ENCODE measurements at places on chromosomes 4 and X.
A peak's percentile ranks its signal among the peaks of the same experiment; 100 is the strongest.

DNA sequence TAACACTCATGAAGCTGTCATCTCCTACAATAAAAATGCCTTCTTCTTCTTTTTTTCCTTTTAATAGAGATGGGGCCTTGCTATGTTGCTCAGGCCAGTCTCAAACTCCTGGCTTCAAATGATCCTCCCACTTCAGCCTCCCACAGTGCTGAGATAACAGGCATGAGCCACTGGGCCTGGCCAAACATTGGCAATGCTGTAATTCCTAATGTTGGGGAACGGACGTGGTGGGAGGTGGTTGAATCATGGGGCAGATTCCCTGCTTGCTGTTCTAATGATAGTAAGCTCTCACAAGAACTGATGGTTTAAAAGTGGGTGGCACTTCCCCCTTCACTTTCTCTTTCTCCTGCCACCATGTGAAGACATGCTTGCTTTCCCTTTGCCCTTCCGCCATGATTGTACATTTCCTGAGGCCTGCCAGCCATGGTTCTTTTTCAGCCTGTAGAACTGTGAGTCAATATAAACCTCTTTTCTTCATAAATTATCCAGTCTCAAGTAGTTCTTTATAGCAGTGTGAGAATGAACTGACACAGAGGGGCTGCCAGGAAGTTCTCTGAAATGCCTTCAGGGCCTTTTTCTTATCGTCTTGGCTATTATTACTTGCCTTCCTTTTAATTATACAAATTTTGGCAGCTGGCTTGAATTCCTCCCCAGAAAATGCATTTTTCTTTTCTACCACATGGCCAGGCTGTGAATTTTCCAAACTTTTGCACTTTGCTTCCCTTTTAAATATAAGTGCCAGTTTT is 93.0 kb downstream of the CENPC start:
- no peak for DNase-seq

DNA sequence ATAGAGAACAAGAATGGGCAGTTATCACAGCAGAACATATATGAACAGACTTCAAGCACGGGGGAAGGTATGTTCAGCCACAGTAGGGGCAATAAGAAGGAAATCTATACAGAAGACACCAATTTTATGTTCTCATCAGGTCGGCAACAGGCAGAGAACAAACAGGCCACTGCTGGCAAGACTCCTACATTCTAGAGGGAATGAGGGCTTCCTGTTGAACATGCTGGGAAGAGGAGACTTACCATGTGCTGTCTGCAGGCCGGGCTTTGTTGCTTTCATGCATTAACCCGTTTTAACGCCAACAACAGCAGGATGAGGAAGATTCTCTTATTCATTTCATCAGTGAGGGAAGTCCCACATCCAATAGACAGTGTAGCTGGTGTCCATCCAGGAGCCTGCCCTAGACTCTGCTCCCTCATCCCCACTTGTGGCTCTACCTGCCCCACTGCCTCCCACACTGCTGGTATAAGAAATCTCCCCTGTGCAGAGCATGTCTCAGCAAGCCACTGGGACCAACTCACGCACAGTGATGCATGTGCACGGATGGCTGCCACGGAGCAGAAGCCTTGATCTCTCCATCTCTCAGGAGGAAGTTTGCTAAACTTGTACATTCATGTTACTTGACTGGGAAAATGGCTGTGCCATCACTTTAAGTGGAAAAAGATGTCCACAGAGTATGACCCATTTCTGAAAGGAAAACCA is 84.5 kb downstream of the ACOX3 start:
- no peak for DNase-seq

DNA sequence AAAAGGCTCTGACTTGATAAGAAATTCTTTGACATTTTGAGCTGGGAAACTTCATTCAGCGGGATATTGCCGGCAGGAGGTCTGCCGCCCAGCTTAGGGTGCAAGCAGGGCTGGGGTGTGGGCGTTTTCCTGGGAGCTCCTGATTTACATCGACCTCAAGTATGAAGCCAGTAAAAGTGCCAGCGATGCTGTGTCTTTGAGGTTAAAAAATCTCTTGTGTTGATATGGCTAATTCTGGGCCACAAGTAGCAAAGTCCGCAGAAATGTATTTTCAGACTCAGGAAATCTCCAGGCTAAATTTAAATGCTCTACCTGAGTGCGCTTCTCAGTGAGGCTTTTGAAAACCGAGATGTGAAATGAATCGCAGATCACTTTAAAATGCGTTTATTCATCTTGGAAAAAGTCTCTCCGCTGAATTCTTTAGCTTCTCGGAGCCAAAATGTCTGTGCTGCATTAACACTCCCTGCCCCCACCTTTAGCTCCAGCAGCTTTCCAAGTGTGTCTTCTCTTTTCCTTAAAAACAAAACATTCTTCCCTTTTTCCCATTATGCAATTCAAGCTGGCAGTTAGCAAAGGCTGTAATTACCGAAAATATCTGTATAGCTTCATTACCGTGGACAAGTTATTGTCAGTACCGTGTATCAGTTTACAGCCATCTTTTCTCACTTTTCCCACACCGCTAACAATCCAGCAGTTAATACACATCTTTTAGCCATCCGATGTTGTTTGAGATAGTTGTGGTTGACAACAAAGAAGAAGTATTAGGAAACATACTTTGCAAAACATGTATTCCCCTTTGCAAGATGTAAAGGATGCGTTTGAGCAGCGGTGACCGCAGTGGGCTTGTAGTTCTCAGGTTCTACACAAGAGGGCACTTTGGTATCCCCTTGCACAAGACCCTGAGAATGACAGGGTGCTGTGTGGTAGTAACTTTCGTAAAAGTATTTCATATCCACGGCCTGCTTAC is 136.0 kb upstream of the STX18 start:
- peak; percentile 76 for DNase-seq

- peak; percentile 25 for DNase-seq
Measured at GRCh38 chr4:174595141-174595929, 73.0 kb upstream of the HPGD start.

DNA sequence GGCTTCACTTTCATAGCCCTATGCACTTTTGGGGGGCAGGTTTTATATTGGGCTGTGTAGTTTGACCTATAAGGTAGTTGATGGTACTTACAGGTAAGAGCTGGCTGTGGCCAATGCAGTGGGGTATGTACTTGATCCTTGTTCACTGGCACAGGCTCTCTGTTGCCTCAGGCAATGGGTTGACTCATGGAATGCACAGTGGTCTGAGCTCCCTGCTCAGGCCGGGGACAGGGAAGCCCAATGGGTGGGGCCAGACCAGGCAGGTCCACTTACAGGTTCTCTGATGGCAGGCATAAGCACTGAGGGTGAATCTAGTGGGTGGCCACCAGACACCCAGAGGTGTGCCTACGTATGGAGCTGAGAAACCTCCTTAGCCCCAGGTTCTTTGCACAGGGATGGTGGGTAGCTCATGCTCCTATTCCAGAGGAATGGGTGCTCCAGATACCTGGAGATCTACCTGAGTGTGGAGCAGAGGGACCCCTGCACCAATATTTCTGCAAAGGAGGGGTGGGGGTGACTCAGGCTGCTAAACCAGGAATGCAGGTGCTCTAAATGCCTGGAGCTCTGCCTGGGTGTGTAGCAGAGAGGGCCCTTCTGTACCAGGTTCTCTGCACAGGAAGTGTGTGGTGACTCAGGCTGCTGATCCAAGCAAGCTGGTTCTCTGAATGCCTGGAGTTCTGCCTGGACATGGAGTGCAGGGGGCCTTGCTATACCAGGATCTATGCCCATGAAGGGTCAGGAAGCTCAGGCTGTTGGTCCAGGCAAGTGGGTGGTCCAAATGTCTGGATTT is 52.3 kb downstream of the IL1RAPL2 start:
- no peak for DNase-seq

GRCh38 chr4:126109836-126110235 is 795.1 kb downstream of the FAT4 start:
- DNase-seq, result no peak

- DNase-seq, result no peak
Measured at GRCh38 chrX:66015900-66016689, 23.8 kb downstream of the VSIG4 start.

DNA sequence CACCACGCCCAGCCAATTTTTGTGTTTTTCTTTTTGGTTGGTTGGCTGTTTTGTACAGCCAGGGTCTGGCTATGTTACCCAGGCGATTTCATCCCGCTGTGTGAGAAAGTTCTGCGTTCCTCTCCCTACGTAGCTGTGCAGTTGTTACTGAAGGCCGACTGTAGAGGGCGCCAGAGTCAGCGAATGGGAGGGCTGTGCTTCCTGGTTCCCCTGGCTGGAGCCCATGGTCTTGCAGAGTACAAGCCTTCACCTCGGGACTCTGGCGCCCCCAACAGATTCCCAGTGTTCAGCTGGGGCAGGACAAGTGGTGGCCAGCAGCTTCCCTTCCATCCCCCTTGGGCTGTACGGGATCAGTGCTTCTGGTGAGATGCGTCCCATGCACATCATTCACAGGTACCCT is 5.6 kb upstream of the CT45A1 start:
- DNase-seq, result no peak

DNA sequence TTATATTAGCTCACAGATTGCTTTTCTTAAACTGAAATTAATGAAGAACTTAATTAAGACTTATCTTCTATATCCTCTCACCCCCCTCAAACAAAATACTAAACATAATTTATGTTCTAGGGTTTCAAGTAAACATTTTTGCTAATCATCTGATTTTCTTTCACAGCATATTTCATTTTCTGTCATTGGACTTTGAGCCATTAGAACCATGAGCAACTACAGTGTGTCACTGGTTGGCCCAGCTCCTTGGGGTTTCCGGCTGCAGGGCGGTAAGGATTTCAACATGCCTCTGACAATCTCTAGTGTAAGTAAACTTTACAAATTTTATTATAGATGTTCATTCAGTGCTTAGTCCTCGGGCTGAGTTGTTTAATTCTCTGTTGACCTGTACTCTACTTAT is 3.3 kb downstream of the PDLIM5 start:
- DNase-seq, result no peak

DNA sequence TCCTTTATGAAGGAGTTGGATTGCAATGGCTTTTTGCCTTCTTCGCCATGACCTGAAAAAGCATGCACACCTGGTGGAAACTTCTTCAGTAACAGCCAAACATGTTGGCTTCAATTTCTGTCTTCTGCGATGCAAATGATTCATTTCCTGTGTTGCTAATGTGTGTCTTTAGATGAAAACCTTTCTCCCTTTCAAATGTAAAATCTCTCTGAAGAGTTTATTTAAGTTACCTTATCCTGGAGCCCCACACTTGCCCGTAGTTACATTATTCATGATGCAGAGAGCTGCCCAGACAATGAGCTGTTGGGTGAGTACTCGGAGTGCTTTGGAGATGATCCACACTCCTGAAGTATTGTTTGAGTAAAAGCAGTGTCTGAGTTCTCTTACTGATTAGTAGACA is 1100.9 kb downstream of the RPA4 start:
- DNase-seq, result no peak

DNA sequence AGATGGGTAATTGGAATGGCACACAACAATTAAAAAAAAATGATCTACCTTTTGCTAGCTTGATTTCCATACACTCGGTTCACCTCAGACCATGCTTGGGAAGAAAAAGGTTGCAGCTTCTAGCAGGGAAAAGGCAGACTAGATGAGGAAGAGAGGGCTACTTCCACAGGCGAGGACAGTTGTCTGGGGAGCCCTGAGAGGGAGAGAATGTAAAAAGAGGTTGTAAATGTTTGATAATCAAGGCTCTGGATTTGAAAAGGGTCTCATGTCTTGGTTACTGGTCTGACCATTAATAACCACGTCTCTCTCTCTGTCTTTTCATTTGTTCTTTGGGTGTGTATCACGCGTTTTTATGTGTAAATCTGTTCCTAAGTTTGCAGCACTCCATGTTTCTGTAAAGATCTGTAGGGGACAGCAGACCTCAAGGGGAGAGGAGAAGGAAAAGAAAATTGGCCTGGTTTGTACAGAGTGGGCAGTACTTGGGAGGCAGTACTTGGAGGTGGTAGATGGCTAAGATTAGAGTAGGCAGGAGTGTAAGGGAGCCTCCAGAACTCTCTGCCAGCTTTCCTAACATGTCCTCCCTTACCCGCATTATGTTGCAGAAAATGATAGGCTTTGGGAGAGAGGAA is 750 bp downstream of the ARMCX5 start:
- no peak for DNase-seq

DNA sequence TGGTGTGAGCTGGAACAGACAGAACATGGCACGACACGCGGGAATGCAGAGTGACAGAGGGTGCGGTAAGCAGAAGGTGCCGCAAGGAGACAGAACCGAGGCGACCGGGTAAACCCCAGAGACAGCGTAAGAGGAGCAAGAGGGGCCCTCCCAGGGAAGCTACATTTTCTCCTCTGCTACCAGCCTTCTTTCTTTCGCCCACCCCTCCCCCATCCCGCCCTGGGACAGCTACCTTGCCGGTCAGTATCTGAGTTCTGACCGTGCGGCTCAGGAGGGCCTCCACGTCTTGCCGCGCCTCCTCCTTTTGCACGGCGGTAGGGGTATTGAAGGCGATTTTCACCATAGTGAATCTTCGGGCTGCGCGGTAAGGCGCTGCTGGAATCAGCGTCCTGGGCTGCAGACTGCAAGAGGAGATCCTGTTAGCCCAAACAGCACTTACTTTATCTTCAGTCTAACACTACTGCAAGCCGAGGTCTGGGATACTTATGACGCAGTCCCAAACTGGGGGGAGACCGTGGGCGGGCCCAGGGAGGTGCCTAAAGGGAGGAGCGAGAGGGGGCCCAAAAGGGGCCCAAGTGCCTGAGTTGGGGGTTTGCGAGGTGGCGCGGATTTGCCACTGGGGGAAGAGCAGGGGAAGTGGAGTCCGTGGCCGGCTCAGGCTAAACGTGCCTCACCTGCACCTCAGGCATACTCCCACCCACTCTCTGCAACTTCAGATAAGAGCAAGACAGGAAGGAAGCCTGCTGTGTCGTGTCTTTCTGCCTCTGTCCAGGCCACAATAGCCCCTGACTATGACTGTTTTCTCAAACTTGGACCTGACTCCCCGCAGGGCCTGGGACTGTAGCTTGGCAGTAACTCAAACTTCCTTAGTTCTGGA is at the start of gene ITM2A:
ITM2A (minus strand) TSS at position 462 of the 877 bp plus-strand sequence; CDS start at position 343, 119 bp downstream.
- no peak for DNase-seq

DNA sequence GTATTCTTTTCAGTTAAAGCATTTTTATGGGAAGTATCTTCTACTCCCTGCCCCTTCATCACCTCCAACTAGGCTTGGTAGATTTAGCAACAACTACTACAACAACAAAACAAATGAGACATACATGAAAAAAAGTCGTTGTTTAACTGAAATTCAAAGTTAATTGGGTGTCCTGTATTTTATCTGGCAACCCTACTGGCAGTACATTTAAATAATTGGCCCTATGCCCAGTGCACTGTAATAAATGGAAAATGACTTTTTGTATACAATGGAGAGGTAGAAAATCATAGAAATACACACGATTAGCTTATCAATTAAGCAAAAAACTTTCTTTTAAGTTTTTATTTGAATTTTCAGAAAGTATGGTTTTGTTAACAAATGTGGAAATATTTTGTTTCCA is 21.4 kb upstream of the CLGN start:
- peak; percentile 4 for DNase-seq

GRCh38 chr4:189121336-189121735 is 819.3 kb upstream of the FRG1 start:
- DNase-seq, result no peak
